Stomach (tissue), 19 donors: ENCODE measurements at places on chromosomes 12 and 14.
A peak's percentile ranks its signal among the peaks of the same experiment; 100 is the strongest.

GRCh38 chr12:15205341-15206010, 15.7 kb downstream of the RERG start:
- H3K27me3 ChIP-seq: no peaks in the 10 kb centered on the region
- DNase-seq: peak; percentile 64
- H3K4me1 ChIP-seq: peaks cover 29% of the 10 kb centered on the region
- H3K27ac ChIP-seq: peak overlapping the region; percentile 75

DNA sequence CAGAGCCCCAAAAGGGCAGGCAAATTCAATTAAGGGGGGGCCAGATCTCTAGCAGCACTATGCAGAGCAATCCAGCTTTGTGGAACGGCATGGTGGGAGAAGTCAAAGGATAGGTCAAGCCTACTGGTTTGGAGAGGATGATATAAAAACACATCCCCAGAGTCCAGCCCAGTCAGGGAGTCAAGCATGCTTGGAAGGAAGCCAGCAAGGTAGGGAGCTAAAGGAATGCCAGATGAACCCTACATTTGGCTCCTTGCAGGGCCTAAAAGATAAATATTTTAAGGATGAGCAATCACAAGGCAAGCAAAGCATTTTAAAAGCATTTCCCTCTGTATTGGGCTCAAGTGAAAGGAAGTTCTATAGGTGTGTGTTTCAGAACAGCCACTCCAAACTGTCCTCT, 21.4 kb downstream of the KCTD10 start:
- no peak for DNase-seq
- H3K4me3 ChIP-seq: no peak overlapping the region
- H3K36me3 ChIP-seq: peaks cover 80% of the 10 kb centered on the region
- no peaks in the 10 kb centered on the region for H3K27me3 ChIP-seq
- H3K4me1 ChIP-seq: peaks cover 49% of the 10 kb centered on the region
- H3K27ac ChIP-seq: no peak overlapping the region

DNA sequence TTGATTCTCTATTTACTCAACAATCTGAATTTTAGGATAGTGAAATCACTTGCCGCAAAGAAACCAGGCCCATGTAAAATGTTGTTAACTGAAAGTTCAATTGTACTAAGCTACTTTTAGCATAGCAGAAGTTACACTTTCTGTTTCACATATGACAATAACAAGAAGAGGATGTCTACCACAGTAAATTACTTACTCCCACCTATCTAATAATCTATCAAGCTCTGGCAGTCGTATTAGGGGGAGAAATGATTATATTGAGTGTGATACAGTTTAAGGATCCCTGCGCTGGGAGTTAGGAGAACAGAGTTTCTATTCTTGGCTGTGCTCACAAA, 66.5 kb upstream of the CAND1 start:
- no peak for DNase-seq
- no peaks in the 10 kb centered on the region for H3K36me3 ChIP-seq
- no peaks in the 10 kb centered on the region for H3K27me3 ChIP-seq
- H3K4me3 ChIP-seq: no peak overlapping the region

DNA sequence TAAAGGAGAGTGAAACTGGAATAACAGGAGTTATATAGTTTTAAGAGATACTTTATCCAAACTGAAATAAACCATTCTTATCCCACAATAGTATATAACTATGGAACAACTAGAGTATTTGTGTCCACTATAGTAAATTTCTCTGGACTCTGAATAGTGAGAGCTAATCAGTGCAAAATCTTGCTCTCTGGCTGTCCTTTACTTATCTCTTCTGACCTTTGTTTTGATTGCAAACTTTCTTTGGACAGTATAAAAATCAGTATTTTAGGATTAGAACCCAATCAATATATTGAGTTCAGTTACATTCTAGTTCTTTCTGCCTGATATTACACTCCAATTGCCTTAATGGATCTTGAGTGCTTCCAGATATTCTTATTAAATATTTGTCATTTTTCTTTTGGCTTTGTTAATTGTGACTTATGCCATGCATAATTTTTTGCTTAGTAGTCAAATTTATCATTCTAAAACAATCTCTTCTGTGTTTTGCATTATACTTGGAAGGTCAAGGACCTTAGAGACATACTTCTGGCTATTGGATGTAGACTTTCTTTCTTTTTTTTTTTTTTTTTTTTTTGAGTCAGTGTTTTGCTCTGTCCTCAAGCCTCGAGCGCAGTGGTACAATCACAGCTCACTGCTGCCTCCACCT, 89.9 kb upstream of the AMN1 start:
- no peak overlapping the region for H3K27ac ChIP-seq
- DNase-seq: no peak
- H3K27me3 ChIP-seq: no peaks in the 10 kb centered on the region
- no peak overlapping the region for H3K4me3 ChIP-seq
- no peaks in the 10 kb centered on the region for H3K4me1 ChIP-seq

GRCh38 chr12:110347767-110348166, 55.7 kb downstream of the ANAPC7 start:
- H3K4me3 ChIP-seq: no peak overlapping the region
- no peak overlapping the region for H3K27ac ChIP-seq
- H3K27me3 ChIP-seq: no peaks in the 10 kb centered on the region
- H3K4me1 ChIP-seq: no peaks in the 10 kb centered on the region
- DNase-seq: no peak
